ENCODE measurements at places on chromosomes 2 and 18.

GRCh38 chr2:72612614-72613160, 213.1 kb downstream of the EXOC6B start:
- DNase-seq = no peak

- DNase-seq = no peak
Measured at GRCh38 chr2:8296306-8296705, 385.6 kb upstream of the ID2 start.

DNA sequence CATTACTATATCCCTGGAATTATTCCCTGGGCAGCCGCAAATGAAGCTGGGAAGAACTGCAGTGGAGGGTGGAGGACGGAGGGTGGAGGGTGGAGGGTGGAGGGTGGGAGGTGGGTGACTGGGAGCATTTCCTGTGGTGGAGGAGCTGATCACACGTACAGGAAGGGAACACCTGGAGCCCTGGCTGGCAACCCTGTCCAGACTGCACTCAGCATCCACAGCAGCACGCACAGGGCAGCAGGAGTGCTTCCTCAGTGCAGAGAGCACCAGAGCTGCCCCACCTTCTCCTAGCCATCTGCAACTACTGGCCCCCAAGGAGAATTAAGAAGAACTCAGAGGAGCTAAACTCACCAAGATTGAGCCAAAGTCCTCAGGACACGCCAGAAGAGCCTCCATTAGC, 249.9 kb downstream of the EIPR1 start:
- DNase-seq = no peak

- DNase-seq = no peak
Measured at GRCh38 chr18:25725501-25725900, 364.9 kb downstream of the SS18 start.

DNA sequence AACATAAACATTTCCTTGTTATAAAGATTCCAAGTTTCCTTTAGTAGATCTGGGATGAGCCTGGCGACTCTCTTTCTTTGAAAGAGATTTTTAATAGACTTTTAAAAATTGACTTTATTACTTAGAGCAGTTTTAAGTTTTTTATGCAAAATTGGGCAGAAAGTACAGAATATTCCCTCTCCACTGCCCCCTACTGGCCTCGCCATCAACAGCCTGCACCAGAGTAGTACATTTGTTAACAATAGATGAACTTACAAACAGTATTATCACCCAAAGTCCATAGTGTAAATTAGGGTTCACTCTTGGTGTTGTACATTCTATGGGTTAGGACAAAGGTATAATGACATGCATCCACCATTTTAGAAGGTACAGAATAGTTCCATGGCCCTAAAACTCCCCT, 3.9 kb downstream of the MAP3K19 start:
- DNase-seq = no peak

- no peak for DNase-seq
Measured at GRCh38 chr18:48928787-48929186, 22.0 kb downstream of the SMAD7 start.

GRCh38 chr2:49251251-49251650, 96.9 kb upstream of the FSHR start:
- no peak for DNase-seq

GRCh38 chr2:45715601-45716379, 64.3 kb downstream of the PRKCE start:
- DNase-seq = no peak

DNA sequence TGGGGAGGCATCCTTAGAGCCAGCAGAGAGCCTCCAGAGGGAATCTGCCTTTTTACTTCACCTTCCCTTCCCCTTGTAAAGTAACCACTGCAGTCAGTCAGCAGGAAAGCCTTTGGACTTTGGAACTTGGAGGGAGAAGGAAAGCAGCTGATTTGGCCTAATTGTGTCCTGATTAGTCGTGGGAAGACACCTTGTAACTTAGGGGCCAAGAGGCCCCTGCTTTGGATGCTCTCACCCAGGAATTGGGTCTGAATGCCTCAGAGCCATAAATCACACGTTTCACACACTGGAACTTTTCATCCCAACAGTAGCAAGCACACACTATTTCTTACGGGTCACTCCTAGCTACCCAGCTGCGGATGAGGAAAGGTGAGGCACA, 81.0 kb upstream of the PPM1B start:
- DNase-seq = no peak

- DNase-seq = no peak
Measured at GRCh38 chr2:19866771-19867170, 35.0 kb downstream of the TTC32 start.

GRCh38 chr2:51920509-51920908, 888.6 kb upstream of the NRXN1 start:
- DNase-seq = no peak

DNA sequence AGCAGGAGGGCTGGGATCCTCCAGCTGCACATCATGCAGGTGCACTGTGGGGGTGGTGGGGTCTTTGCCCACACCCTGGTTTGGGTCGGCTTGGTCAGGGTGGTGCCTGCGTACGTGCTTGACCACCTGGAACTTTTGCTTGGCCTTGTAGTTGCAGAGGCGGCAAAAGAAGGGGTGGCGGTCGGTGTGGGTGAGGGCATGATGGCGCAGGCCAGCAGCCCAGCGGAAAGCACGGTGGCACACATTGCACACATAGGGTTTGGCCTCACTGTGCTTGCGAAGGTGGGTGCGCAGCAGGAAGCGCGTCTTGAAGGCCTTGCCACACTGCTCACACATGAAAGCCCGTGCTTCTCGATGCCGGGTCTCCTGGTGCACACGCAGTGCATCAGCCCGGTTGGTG, 21.1 kb downstream of the ZNF142 start:
- no peak for DNase-seq

GRCh38 chr18:77101410-77102258, 30.9 kb downstream of the MBP start:
- DNase-seq = peak; percentile 88

DNA sequence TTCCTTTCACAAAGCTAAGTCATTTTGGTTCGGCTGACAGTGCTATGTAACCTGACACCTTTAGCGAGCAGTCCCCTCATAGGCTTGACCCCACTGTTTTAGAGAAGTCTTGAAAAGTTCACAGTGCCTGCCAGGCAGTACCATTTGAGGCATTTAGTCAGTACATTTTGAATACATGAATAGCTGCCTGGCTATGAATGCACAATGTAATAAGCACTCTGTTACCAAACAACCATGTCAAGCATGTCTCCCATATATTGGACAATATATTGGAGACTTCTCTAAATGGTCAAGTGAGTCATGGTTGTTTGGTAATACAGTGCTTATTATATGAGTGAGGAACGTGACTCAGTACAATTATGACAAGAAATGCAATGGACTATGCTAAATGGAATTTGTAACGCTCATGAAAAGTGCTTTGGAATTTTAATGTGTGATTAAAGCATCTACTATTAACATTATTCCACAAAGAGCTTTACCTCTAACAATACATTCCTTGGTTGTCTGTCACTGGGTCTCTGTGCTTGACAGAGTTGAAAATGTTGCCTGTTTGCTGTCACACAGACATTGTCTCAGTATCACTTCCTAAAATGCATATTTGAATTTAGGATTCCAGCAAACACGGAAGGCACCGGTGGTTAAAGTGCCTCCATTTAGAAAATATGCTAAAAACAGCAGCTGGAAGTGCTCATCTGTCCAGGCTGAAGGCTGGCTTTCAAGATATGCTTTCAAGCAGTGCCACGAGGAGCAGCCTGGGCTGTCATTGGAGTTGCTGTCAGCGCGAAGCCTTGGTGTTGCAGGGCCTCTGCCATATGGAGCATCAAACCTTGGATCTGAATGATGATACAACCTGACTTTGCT, 458.6 kb downstream of the FBXO15 start:
- DNase-seq = peak; percentile 16

- DNase-seq = peak; percentile 84
Measured at GRCh38 chr2:38947241-38948239, 57.9 kb downstream of the ARHGEF33 start.

- no peak for DNase-seq
Measured at GRCh38 chr2:120485096-120485495, 139.2 kb downstream of the INHBB start.

DNA sequence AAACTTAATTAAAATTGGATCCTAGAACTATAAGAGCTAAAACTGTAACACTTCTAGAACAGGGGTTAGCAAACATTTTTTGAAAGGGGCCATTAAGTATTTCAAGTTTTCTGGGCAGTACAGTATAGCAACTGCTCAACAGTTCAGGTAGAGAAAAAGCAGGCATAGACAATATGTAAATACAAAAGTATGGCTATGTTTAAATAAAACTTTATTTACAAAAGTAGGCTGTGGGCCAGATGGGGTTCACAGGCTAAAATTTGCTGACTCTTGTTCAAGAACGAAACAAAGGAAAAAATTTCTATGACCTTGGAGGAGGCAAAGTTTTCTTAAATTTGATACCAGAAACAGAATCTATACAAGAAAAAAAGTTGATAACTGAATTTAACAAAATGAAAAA, 114.5 kb downstream of the MEMO1 start:
- no peak for DNase-seq

GRCh38 chr2:208937521-208937920, 486.3 kb upstream of the MAP2 start:
- no peak for DNase-seq

Data from AG20443 (cell line).